Fibroblast of skin of abdomen (primary cell): ENCODE measurements at places on chromosomes 5 and 9.
A peak's percentile ranks its signal among the peaks of the same experiment; 100 is the strongest.

- no peak for DNase-seq
Observed at GRCh38 chr5:14172149-14172795, 29.1 kb downstream of the TRIO start.

- DNase-seq = no peak
Observed at GRCh38 chr5:72440207-72440638, 67.0 kb downstream of the ZNF366 start.

- DNase-seq = no peak
Observed at GRCh38 chr5:57280853-57281252, 107.0 kb downstream of the GPBP1 start.

DNA sequence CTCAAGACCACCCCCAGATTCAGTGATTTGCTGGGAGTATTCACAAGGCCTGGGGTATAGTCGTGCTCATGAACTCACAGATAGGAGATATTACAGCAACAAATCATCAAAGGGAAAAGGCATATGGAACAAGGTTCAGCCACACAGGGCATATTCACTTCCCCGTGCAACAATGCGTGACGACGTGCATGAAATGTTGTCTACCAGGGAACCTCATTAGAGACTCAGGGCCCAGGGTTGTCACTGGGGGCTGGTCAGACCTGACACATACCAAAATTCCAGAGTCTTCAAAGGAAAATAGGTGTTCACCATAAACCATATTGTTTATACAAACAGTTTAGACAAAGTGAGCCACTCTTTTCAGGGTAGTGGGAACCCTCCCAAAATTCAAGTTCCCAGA, 212.4 kb downstream of the RFK start:
- DNase-seq = no peak

GRCh38 chr5:74185599-74185998, 454.9 kb downstream of the ENC1 start:
- DNase-seq = peak; percentile 61

DNA sequence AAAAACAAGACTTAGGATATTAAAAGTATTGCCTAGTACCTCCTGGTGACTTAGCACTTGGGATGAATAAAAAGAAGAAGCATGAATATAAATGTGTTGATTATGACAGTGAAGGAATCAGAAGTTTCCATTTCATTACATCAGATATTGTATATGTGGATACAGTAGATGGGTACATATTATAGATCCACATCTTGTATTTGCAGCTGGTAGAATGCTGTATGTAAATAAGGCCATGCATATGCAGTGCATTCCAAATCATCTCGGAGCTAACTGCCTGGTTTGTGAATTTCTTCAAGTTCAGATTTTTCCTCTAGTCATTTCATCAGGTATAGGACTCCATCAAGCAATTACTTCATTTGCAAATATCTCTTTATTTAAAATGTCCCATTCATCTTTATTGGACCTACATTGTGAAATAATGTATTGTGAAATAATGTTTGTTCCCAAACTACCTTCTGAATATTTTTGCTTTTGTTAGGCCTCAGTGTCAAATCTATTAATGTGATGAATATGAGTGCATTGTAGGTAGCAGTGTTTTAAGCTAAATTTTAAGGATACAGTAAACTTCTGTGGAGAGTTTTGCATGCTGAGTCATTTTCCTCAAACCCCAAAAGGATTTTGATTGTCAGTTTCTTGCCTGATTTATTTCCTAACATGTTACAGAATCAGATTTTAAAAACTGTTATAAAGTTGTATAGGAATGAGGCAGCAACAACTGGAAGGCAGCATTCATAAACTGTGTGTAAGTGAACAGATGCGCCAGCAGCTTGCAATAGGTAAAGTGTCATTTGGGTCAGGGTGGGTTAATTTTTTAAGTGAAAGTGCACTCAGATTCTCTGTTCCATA, 370.8 kb upstream of the RIOK2 start:
- DNase-seq = peak; percentile 76

DNA sequence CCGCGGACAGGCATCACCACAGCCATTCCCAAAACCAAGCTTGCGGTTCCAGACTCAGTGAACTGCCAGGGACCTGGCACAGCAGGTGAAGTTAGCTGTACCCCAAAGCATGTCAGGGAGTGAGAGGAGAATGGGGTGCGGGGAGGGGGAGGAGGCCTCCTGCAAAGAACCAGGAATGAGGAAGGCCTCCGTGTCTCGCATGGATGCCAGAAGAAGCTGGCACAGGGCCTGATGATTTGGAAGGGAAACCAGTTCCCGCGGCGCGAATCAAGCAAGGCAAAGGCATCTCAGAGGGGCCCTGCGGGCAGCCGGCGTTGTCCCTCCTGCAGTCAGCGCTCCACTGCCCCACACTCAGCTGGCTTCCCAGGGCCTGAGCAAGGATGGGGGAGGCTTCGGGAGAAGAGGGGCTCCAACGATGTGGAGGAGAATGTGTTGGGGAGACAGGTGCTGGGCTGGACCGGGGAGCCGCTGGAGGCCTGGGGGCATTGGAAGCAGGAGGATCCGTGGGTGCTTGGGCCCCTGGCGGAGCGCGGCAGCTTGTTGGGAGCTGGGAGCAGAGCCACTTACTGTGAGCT, 14.6 kb downstream of the SLC9A3 start:
- no peak for DNase-seq

DNA sequence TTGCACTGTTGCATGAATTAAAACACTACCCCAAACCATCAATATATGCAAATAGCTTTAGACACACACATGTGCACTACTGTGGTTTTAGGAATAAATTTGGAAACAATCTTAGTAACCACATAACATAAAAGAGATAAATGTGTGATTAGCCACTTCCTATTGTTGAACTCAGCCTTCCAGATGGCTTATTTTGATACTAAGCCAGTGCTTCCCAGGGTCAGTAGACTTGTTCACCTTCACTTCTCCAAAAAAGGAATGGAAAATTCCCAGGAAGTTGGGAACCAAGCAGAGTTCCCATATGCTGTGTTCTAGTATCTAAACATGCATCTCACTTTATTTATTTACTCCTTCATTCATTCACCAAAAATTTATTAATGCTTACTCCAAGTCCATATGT, 47.8 kb downstream of the SVEP1 start:
- DNase-seq = peak; percentile 83
